NCI-H1930 (cell line): ENCODE measurements at places on chromosomes 16 and 17.

DNA sequence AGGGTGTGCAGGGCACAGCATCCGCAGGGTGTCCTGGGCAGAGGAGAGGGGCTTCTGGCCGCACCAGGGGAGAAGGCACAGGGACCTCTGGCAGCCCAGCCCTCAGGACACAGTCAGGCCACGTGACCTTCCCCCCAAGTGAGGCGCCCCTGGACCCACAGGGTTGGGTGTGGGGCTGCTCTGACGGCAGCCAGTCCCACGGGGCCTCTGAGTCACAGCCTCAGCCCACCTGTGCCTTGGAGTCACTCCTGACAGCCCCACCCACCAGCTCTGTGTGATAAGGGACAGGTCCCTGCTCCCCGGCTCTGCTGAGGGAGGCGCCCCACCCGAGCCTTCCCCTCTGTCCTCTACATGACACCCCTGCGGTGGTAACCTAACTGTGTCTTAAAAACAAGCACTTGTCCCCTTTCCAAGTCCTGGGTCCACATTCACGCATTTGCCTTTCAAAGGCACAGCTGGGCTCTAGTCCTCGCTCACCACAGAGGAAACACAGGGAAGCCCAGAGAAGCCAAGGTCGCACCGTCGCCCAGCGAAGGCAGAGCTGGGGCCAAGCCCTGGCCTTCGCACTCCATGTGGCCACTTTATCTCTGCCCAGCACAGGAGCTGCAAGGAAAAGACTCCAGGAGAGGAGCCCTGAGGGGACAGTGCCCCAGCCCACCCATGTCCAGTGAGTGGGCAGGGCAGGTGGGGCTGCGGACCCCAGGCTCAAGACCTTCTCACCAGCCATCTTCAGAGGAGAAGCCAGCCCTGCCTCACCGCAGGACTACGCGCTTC is 5.1 kb upstream of the NPTX1 start:
- DNase-seq = no peak

DNA sequence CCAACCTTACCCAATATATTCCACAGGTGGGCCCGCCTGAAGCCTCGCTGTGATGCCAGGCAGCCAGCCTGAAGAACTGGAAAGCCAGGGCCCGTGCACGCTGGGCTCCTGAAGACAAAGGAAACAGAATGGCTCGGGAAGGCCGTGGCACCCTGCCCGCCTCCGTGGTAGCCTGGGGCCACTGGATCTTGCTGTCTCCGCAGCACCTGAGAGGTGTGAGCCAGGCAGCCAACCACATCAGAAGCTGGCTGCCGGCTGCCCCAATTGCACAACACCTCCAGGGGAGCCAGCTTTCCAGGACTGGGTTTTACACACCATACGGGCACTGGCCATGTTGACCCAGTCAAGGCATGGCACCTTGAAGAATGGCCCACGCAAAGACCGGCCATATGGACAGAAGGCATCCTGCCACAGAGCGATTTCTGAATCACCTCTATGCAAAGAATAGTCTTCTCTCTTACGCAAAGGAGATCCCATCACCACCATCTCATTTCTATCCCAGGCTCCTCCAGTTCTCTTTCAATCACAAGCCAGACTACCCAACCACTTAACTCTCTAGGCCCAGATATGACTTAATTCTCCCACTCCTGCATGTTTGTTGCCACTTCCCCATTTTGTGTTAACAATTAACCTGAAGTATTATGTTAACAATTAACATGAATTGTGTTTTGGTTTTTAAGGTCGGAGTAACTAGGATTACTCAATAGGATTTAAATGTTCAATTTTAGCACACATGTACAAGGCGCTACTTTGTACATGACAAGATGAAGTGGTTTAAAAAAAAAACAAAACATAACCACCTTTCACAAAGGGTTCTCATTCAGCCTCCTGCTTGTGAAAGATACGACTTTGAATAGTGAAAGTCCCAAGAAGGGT is 32.1 kb downstream of the ZFHX3 start:
- no peak for DNase-seq

DNA sequence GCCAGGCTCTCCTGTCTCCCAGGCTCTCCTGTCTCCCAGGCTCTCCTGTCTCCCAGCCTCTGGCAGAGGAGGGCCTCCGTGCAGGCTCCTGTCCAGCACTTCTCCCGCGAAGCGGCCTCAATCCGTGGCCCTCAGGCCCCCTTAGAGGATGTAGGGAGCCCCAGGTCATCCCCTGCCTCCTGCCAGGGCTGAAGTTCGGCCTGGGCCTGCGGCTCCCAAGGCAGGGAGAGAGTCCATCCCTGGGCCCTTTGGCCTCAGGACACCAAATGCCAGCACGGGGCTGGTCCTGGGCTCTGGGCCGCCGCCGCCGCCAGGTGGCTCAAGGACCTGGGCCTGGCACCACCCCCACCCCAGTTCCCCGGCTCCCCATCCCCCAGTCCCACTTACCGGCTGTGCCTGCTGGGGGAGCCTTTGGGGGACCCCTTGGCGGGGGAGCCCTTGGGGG is 370 bp downstream of the EVPL start:
- no peak for DNase-seq

DNA sequence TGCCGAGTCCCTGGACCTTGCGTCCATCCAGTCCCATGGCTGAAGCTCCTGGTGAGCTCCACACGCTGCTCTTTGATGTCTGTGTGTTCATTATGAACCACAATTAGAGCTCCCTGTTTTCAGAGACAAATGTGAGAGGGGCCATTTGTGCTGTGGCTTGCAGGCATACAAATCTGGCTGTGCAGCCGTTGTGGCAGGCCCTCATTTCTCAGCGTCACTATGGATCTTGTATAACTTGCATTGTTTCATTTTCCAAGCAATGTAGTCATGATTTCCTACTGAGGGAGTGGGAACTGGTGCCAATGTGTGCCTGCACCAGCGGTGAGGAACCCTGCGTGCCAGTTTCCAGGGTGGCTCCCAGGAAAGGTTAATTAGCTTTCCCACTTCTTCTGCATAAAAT is 542.6 kb downstream of the TMEM114 start:
- DNase-seq = no peak

DNA sequence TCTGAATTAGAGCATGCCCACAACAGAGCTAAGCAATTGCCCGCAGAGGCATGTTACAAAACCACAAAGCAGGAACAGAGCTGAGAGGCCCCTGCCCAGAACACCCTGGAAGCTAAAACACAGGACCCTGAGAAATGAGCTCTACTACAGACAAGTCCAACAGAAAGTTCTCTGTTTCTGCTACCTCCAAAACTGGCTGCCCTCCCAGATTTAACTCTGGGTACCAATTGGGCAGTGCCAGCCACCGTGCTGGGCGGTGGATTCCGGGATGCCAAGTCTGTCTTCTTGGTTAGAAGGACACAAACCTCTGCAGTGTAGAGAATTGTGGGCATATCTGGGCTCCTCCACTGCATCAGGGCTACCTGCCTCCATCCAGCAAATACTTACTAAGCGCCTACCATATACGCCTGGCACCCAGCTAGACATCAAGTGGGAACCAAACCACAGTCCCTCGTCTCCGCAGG is 1.0 kb downstream of the CMTM4 start:
- no peak for DNase-seq

GRCh38 chr17:63258785-63259184 is 187.3 kb downstream of the CYB561 start:
- no peak for DNase-seq

DNA sequence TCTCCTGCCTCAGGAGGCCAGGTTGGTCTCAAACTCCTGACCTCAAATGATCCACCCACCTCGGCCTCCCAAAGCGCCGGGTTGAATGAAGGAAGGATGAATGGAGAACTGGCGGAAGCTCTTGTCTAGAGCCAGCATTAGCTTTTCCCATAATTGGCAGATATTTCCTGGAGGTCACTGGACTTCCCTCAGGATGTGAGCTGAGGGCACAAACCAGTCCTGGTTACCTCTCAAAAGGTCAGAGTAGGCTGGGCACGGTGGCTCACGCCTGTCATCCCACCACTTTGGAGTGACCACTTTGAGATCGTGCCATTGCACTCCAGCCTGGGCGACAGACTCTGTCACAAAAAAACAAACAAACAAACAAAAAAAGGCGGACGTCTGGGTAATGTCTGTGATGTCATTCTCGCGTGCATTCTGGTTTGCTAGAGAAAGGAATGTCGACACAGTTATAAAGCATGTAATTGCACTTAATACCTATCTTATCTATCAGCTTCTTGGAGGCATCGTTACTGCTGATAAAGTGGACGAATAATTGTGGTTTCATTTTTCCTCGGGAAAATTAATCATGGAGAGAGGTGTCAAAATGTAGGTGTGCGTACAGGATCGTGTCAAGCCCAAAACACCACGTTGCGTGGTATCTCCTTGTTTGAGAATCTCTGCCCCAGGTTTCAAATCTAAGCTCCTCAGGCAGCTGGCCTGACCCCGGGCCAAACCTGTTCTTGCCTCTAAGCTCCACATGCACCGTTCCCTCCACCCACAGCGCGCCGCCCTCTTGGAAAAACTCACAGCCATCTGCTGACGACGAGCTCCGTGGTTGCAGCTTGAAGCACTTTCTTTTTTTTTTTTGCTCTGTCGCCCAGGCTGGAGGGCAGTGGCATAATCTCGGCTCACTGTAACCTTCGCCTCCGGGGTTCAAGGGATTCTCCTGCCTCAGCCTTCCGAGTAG is 6.4 kb upstream of the CRK start:
- DNase-seq = no peak

DNA sequence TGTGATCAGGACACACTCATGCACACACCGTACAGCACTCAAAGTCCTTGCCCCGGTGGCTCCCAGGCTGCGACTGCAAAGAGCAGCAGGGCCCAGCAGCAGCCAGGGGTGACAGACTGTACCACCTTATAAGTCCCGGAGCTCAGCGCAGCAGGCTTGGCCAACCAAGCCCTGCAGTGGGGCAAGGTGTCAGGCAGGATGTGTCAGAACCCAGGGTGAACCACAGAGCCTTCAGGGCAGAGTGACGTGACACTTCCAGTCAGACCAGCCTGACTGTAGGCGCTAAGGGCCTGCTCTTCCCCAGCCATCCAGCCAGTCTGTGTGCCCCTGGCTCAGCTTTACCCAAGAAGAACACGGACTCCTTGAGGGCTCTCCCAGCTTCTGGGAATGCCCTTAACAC is 204.1 kb downstream of the COPRS start:
- no peak for DNase-seq
